ENCODE measurements at places on chromosomes 2 and 18.

GRCh38 chr18:12657684-12658425, at the start of gene SPIRE1:
TSS of gene SPIRE1 (minus strand) at chr18:12658107. CDS start at chr18:12657866, 241 bp downstream.
- no peak for DNase-seq

GRCh38 chr2:215382011-215382410, 53.9 kb downstream of the FN1 start:
- DNase-seq = no peak

GRCh38 chr2:235194351-235194750, 242.5 kb downstream of the SH3BP4 start:
- DNase-seq = no peak

DNA sequence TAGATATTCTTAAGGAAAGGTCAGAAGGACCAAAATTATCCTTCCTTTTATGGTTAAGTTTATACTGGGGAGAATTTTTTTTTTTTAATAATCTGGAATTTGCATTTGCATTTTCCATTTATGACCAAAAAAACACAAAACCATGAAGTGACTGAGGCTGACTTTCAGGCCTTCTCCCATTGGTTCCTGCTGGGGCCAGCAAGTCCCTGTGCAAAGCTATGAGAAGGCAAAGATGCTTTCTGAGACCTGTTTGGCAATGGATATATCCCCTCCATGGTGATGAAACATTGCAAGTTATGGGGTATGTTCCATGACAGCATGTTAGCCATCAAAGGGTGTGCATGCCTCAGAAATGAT, 60.8 kb downstream of the KIAA2012 start:
- no peak for DNase-seq

- DNase-seq = no peak
Measured at GRCh38 chr2:74740741-74741431, 86.8 kb downstream of the SEMA4F start.

- DNase-seq = peak; percentile 14
Measured at GRCh38 chr18:13726972-13727331, 479 bp downstream of the RNMT start.

DNA sequence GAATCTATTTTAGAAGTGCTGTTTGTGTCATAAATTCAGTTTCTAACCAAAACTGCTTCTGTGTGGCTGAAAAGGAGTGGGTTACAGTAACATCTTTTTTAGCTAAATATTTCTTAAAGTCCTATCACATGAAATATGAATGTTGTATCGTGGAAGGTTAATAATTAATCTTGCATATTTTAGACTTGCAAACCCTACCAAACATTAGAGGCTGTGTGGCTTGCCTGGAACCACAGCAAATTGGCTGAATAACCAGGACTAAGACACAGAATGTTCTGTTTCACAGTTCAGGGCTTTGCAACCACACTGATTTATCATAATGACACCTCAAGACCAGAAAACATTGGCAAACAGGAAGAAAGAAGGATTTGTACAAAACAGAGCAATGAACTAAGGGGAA, 208.9 kb upstream of the CNTNAP5 start:
- DNase-seq = no peak

DNA sequence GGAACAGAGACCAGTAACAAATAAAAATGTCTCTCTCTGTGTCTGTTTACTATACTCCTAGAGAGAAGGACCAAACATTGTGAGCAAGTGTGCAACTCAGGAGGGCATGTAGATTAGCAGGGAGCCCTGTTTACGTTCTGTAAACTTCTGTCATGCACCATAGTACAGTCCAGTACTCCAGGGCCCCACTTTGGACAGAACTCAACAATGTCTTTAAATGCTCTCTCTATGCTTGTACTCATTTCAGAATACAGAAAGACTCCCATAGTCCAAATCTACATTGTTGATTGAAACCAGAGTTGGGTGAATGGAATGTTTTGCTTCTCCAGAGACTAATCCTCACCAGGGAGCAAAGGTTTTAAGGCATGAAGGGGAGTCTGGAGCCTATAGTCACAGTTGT, 934.8 kb downstream of the NRXN1 start:
- DNase-seq = no peak

DNA sequence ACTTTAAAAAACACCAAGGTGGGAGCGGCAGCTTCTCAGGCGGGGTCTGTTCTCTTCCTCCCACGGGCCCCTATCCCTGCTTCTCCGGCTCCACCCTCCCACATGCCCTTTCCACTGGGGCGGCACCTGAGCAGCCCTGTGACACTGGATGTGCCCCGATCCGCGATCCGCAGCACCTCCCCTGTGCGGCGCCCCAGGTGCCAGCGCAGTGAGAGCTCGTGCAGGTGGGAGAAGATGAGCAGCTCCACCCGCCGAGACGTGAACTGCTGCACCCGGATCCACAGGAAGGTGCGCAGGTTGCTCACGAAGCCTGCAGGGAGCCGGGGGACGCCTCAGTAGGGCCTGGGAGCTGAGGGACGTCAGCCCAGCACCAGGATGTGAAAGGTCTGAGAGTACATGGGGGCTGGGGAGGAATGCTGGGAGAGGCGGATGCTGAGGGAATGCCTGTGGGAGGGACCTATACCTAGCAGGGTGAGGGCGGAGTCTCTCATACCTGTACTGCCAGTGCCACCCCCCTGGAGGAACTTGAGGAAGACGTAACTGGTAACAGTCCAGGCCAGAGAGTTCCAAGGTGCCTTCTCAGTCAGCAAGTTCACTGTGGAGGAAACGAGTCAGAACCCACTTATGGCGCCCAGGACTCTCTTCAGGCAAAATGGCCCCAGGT, 2.8 kb downstream of the ABCB6 start:
- no peak for DNase-seq

GRCh38 chr18:79515944-79516351, 120.2 kb downstream of the NFATC1 start:
- no peak for DNase-seq

GRCh38 chr2:5691221-5691984, 781 bp upstream of the SOX11 start:
- DNase-seq = no peak

GRCh38 chr18:48679236-48679635, 140.4 kb downstream of the CTIF start:
- no peak for DNase-seq

DNA sequence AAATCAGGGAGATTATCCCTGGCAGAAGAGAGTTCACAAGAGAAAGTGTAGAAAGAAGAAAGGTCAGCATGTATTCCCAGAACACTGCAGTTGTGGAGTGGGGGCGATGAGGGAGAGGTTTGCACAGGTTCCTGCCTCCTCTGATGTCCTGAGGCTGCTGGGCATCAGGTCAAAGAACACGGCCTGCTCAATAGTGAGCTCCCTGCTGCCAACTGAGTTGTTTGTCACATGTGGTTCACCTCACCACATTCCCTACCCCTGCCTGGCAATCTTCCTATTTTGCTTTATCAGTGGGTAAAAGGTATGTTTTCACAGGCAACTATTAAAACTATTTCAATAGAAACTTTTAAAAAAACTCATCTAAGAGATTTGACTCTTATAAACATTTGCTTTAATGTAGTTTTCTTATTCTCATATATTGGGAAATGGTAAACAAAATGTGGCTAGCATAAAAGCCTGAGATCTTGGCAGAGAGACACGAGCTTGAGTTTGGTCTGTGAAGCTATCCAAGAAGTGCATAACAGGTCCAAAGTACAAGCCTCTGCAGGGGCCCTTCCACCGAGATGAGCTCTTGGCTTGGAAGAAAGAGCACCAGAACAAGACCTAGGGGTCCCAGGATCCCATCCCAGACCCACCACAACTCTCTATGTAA, 123.9 kb upstream of the SRD5A2 start:
- DNase-seq = no peak

- no peak for DNase-seq
Measured at GRCh38 chr2:106868275-106868674, 17.7 kb downstream of the ST6GAL2 start.

- no peak for DNase-seq
Measured at GRCh38 chr2:66849153-66849755, 414.3 kb downstream of the MEIS1 start.

DNA sequence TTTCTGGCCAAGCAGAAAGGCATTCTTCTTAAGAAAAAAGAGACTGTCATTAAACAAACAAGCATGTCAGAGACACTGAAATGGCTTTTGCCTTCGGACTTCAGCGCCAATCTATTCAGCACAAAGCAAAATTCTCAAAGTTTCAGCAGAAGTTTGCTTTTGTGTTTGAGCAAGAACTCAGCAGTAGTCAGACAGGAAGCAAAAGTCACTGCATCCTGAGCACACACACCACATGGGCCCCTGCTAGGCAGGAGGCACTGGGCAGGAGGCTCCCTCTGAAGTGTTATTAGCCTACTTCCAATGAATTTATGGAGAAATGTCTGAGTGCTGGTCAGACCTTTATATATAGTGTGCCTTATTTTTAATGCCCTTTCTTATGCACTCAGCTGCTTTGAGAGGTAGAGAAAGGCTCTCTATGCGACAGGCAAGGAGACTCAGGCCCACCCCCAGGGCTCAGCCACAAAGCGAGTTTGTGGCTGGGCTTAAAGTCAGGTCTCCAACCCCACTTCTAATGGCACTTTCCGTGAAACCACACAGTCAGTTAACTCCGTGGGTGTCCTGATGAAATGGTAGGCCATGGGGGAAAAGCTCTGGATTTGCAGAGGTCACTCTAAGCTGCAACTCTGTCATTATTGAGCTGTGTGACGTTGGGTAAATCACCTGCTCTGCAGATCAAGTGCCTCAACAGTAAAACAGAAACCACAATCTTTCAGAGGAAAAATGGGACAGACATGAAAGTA, 161.0 kb upstream of the TMEM200C start:
- DNase-seq = no peak

GRCh38 chr18:36308711-36309435, 11.4 kb downstream of the FHOD3 start:
- DNase-seq = no peak

GRCh38 chr2:238979636-238980035, 131.8 kb downstream of the TWIST2 start:
- DNase-seq = no peak

DNA sequence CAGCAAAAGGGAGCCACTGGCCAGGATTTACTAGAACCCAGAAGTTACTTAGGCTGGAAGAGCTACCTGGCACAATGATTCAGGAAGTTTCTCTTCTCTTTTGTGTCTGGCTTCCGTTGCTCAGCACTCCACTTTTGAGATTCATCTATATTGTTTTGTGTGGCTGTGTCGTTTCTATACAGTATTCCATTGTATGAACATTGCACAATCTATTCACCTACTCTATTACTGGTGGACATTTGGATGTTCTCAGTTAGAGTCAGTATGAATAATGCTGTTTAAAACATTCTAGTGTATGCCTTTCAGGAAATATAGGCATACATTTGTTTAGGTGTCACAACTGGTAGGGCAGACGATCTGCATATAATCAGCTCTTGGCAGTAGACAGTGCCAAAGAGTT, 36.3 kb upstream of the EPHA4 start:
- DNase-seq = no peak

GRCh38 chr2:216107760-216108159, 1.4 kb upstream of the XRCC5 start:
- no peak for DNase-seq

DNA sequence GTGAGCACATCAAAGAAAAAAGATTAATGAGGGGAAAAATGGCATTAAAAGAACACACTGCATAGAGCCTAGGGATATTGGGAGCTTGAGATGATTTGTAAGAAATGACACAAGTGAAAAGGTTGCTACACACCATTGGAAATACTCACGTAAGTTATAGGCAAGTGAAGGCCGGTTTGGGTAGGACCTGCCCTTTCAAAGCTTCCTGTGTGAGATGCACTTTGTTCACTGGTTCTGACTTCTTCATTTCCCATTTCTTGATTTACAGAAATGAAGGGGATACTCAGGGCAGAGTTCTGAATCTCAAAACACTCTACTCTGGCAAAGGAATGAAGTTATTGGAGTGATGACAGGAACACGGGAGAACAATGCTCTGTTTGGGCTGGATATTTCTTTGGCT, at the start of gene IL18RAP:
TSS of gene IL18RAP (plus strand) at position 251 of the 400 bp plus-strand sequence. CDS start at position 369, 118 bp downstream.
- DNase-seq = no peak

DNA sequence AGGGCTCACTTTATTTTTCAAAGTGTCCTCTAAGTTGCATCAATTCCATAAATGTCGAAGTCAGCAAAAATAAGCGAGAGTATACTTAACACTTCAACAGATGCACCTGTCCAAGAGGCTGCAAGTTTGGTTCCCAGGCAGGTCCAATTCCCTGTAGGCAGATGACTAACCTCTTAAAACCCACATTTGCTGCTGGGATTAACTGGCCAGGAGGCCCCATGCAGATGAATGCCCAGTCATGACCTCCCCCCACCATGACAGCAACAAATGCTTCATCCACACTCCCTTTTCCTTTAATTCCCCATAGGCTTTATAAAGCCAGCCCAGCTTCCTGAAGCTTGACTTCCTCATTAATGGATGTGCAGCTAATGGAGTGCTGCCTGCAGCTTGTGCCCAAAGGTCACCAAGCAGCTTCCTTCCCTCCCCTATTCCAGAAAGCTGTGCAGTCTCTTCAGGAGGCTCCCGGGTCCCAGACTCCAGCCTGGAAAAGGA, 35.7 kb downstream of the REEP1 start:
- DNase-seq = no peak

DNA sequence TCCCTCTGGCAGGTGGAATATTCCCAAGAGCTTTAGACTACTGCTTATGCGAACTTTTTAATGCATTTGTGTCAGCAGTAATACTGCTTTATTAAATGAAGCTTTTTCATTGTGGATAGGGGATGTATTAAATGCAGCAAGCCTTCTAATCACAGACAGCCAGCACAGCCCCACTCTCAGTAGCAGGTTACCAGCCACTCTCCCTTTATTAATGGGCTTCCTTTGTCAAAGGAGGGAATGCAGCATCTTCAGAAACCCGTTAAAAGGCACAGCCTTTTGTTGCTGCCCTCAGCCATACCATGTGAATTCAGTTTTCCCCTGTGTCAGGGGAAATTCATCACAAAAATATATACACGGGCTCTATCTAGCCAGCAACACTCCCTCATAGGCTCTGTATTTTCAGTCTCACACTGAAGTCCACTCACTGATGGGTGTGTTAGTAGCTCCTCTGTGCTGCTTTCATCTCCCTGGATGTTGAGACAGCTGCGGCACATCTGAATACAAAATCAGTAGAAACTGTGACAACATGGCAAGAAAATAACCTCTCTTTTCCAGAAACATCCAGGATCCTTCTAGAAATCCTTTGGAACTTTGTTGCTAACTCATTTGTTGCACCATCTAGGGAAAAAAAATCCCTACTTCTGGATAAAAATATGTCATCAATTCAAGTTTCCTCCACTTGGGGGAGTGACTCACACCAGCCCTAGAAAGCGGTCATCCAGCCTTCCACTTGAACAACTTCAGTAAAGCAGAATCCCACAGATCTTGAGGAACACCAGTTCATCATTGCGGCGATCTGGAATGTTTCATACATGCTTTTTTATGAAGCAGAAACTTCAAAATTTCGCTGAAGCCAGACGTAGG, 48.4 kb downstream of the LRRTM1 start:
- no peak for DNase-seq

DNA sequence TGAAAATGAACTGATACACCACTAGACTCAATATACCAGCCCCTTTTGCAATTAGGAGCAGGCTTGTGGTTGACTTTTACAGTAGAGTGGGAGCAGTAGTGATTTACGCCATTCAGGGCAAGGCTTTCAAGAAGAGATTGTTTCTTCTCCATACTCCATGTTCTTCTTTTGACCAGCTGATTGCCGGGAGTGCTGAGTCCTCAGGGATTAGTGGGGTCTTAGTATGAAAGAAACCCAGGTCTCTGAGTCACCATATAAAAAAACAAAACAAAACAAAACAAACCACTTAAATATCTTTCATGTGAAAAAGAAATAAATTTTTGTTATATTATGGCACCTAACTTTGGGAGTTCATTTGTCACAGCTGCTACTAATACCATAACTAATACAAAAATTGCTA, 465.6 kb upstream of the TRIB2 start:
- DNase-seq = no peak
